ENCODE measurements at places on chromosomes 7 and 10. TPM values are rescaled to one million over a fixed set of nuclear protein-coding genes. Genes with fewer than 3 reads are reported as not detected.

The SH2D4B gene
- total RNA-seq = not detected

The HOXA7 gene
- not detected for total RNA-seq

The NODAL gene
- not detected for total RNA-seq

The SLC13A4 gene
- not detected for total RNA-seq

The FRA10AC1 gene
- 5.8 TPM for total RNA-seq

The STAG3 gene
- 5.9 TPM for total RNA-seq

The FKBP9 gene
- total RNA-seq = 22.2 TPM

The GNAI1 gene
- total RNA-seq = 10.9 TPM

The GPR146 gene
- 45.3 TPM for total RNA-seq

The ASB10 gene
- total RNA-seq = not detected

The CRYGN gene
- total RNA-seq = not detected

The CARD11 gene
- total RNA-seq = 0.90 TPM

The SEC31B gene
- 2.9 TPM for total RNA-seq

The UCMA gene
- not detected for total RNA-seq

The TMEM72 gene
- not detected for total RNA-seq

The FMC1 gene
- 17.7 TPM for total RNA-seq

The ANKRD22 gene
- total RNA-seq = not detected

The AKR1C4 gene
- 315 TPM for total RNA-seq

GRCh38 chr7:2860627-2861133 lies 16.6 kb upstream of the GNA12 start:
- DNase-seq = no peak

GRCh38 chr7:142833174-142834048 lies 21.5 kb upstream of the EPHB6 start:
- no peak for DNase-seq

- no peak for DNase-seq
These were observed 628 bp downstream of the HPSE2 start for GRCh38 chr10:99234791-99235657.

GRCh38 chr10:110368002-110368401 lies 63.3 kb upstream of the SMNDC1 start:
- DNase-seq = no peak

- DNase-seq = no peak
These were observed 1254.6 kb upstream of the CELF2 start for GRCh38 chr10:9762966-9763656.

DNA sequence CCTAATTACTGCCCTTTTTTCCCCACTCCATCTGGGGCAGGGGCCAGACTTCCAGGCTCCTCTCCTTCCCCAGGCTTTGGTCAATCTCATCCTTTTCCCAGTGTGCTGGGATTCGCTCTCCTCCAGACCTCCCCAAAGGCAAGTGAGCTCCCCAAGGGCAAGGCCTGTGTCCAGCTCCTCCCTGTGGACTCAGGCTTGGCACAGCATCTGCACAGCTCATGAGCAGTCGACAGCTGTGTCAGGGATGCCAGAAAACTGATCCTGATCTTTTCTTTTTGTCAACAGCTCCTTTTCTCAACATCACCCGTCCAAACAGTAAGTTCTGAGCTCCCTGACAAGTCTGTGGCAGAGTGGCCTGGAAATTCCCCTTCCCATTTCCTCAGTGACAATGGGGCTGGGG lies 67.1 kb downstream of the C10orf120 start:
- DNase-seq = no peak

GRCh38 chr7:11434366-11434765 lies 397.6 kb downstream of the THSD7A start:
- DNase-seq = no peak

- no peak for DNase-seq
These were observed 23.9 kb upstream of the PLPP4 start for GRCh38 chr10:120433141-120433540.

DNA sequence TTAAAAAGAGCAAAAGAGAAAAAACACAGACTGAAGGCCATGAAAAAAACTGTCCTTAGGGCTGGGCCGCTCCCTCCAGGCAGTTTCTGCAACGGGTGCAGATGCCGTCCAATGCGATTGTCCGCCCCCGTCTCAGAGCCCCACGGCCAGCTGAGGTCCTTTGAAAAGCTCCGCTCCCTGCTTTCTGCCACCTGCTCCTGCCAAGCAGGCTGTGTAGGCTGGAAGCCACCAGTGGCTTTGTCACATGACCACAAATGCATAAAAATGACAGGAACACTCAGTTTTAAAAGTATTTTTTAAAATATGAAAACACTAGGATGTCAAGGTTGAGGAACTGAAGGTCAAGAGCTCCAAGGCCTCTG lies 71.7 kb downstream of the AMZ1 start:
- no peak for DNase-seq

DNA sequence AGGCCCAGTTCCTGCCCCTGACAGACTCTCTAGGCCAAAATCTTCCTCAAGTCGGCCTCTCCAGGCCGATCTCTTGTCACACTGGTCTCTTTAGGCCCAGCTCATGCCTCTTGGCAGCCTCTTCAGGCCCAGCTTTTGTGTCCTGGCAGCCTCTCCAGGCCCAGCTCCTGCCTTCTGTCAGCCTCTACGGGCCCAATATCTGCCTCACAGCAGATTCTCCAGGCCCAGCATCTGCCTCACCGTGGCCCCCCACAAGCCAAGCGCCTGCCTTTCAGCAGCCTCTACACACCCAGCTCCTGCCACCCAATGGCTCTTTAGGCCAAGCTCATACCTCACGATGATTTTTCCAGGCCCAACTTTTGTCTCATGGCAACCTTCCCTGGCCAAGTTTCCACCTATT lies 33.0 kb upstream of the VKORC1L1 start:
- no peak for DNase-seq

DNA sequence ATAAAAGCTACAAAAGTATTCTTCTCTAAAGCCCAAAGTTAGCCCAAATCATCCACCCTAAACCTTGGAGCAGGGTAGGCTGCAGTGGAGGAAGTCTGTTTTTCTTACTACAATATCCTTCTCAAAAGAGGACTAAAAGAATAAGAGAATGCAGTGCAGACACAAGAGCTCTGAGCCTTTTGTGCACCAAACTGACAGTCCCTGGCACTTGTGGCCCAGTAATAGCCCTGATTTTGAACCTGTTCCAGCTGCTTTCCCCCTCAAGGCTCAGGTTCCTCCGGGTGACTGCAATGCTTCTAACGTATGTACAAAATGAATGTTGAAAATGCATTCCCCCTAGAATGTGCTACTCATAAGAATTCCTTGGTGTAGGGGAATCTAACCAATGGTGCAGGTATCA lies 154.4 kb downstream of the JAZF1 start:
- no peak for DNase-seq

GRCh38 chr7:20438694-20439376 lies 108.1 kb downstream of the ITGB8 start:
- DNase-seq = no peak

GRCh38 chr7:111802194-111802772 lies 240.0 kb upstream of the IMMP2L start:
- DNase-seq = no peak

GRCh38 chr10:64037071-64037661 lies 516.0 kb downstream of the REEP3 start:
- DNase-seq = no peak

DNA sequence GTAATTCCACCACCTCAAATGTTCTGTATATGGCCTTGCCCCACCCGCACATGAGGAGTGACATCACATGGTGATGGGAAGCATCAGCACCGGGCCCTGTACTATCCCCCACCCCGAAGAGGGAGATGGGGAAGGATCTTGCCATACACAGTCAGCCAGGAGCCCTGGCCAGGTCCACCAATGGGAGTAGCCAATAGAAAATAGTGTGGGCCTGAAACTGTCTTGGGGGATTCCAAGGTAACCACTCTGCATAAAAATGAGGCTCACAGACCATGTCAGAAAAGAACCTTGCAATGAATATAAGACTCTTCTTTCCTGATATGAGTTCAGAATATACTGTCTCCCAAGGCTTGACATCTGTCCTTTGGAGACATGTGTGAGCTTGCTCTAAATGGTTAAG lies 51.1 kb downstream of the ADRB1 start:
- no peak for DNase-seq

GRCh38 chr7:40866601-40867000 lies 731.8 kb downstream of the SUGCT start:
- DNase-seq = no peak

DNA sequence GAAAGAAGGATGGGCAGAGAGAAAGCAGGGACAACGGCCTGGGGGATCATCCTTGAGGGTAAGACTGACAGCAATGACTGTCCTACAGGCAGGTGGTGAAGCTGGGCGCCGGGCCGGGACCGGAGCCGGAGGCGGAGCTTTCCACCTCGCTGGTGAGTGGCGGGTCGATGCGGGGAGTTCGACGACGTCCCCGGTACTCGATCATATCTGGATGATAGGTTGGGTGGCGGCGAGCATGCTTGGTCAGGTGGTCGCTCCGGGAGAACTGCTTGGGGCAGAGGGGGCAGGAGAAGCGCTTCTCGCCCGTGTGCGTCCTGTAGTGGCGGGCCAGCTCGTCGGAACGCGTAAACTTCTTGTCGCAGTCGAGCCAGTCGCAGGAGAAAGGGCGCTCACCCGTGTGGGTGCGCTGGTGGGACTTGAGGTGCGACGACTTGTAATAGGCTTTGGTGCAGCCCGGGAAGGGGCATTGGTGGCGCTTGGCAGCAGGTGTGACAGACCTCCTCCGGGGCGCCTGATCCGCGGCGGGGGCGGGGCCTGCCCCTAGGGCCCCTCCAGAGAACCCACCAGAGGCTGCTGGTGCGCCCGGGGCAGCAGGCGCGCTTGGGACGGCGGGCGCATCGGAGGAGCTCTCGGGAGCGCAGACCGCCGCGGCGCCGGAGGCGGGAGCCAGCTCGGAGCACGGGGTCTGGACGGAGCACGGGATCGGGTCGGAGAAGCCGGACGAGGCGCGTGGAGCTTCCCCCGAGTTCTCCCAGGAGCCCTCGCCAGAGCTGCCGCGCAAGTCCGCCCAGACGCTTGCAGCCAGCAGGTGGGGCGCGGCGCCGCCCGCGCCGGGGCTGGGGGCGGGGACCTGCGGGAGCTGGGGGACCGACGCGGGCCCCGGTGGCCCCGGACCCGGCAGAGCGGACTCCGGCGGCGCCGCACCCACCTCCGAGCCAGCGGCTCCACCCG lies 752 bp downstream of the KLF14 start:
- DNase-seq = peak; percentile 60

DNA sequence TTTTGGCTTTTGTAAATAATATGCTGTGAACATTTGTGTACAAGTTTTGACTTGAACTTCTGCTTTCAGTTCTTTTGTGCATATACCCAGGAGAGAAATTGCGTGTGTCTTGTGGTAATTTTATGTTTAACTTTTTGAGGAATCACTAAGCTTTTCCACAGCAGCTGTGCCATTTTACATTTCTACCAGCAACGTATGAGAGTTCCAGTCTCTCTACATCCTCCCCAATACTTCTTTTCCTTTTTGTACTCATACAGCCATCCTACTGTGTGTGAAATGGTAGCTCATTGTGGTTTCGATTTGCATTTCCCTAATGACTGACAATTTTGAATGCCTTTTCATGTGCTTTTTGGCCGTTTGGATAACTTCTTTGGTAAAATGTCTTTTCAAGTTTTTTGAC lies 66.3 kb upstream of the INHBA start:
- DNase-seq = no peak

DNA sequence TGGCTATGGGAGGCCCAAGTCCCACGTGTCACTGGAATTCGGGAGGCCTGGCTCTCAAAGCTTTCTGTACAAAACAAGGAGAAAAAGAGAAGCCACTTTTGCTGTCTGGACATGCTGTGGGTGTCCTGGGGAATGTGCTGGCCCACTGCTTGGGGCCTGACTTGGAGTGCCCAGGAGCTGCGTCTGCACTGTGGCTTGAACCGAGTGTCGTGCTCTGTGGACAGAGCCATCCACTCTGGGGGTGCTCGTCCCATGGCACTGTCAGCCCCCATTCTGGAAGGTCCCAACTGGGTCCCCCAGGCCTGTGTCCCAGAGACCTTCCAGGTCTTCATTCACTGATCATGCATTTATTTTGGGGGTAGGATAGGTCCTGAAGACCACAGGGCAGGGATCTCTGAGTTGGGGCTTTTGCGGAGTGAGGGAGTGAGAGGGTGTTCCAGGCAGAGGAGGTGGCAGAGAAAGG lies 138.0 kb downstream of the LHPP start:
- DNase-seq = no peak

GRCh38 chr7:65287023-65287422 lies 86.6 kb upstream of the ZNF92 start:
- no peak for DNase-seq

- no peak for DNase-seq
These were observed 50.3 kb downstream of the ATXN7L1 start for GRCh38 chr7:105826143-105826542.

DNA sequence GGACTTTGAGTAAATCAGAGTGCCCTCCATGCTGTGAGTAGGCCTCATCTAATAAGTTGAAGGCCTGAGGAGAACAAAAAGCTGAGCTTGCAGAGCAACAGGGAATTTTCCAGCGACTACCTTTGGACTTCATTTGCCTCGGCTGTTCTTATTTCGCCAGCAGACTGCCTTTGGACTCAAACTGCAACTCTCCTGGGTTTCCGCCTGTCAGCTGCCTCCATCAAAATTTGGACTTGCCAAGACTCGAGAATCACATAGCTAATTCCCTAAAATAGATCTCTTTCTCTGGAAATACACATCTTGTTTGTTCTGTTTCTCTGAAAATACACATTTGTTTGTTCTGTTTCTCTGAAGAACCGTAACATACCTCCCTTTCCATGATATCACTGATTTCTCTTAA lies 93.8 kb downstream of the ITGB8 start:
- DNase-seq = no peak
